ENCODE measurements at places on chromosomes 2 and 18.

- no peak for DNase-seq
These were observed 184.4 kb upstream of the DOK6 start for GRCh38 chr18:69216321-69216720.

DNA sequence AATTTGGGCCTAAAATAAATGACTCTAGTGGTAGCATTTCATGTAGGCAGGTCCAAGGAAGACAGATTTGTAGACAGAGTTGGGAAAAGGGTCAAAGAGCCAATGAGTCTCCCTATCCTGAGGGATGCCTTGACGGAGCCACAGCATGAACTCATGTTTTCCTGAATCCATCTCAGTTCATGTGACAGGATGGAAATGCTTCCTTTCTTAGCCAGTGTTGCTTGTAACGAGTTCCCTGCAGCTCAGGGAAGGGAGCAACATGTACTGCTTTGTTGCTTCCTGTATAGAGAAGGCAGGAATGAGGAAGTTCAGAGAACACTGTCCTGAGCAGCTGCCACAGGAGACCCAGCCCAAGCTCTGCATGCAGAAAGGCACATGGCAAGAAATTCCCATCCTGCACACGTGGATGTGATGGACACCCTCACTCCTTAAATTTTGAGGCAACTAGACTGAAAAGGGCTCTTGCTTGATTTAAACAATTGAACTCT lies 27.9 kb downstream of the TMEM17 start:
- DNase-seq, result no peak

DNA sequence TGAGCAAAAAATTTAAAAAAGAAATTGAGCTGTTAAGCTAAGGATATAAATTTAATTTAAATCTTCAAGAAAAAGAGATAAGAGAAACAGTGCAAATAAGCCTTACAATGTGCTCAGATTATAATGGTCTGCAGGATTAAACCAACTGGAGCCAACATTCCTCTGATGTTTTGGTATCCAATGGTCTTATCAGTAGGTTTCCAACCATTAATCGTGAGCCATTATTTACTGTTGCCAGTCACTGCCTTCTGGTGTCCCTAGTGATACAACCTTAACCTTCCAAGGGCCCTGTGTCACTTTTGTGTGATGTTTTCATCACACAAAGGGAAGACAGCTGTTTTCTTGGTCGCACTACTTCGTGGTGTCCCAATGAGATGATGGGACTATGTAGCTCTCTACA lies 134.5 kb upstream of the CTAGE1 start:
- no peak for DNase-seq

GRCh38 chr2:162934191-162934590 lies 95.6 kb upstream of the KCNH7 start:
- DNase-seq, result no peak

GRCh38 chr2:51553476-51553875 lies 521.5 kb upstream of the NRXN1 start:
- DNase-seq, result no peak

- no peak for DNase-seq
These were observed 197.7 kb downstream of the NAPG start for GRCh38 chr18:10723496-10723895.

DNA sequence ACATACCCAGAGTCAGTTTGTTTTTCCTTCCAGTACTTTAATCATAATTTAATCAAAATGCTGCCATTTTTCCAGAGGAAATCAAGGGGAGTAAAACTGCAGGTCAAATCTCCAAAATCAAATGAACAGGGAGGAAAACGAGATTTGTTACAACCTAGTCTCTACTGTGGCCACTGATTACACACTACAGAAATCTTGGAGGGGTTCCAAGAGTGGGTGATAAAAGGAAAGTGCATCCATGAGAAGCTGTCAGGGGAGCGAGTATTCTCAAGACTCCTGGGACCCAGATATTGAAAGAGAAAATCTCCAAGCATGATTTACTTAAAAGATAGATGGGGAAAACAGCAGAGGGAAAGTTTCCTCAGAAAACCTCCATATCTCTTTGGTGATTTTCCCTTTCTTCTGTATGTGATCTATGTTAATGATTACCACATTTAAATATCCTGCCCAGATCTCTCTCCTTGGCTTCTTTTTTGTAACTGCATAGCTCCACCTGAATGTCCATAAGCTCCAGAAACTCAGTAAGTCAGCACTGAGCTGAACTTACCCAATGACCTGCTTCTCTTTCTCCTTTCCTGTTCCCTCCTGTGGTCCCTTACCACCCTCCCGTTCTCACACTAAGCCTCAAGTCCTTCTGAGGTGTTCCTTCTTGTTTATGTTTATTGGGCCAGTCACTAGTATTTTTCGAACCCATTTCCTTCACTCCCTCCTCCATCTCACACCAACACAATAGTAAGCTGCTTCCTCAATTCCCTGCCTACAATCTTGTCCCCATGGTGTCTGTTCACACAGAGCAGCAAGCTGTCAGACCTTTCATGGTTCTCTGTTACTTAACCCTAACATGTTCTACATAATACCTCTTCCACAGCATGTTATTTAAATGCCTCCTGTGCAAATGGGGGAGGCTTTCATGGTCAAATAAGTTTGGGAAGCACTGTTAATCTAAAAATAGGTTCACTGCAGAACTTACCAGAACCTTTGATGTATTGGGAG lies 73.9 kb upstream of the TWSG1 start:
- DNase-seq, result no peak

GRCh38 chr2:68375582-68375981 lies 10.5 kb downstream of the PLEK start:
- DNase-seq, result no peak

DNA sequence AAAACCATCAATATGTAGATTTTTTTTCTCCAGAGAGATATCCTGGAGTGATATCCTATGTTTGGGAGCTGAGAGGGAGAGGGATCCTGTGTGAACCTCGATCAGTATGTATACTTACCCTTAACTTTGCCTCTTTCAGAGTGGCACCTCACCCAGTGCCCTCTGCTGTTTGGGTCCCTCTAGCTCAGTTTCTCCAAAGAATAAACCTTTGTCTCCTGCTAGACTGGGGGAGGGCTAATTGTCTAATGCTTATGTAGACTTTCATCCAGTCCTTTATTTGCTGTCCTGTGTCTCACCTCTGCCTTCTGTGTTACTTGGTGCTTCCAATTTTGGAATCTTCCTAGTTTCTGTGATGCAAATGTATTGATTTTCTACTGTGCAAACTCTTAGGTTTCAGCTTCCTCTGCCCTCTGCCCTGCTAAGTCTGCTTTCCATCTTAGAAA lies 48.4 kb downstream of the MTX2 start:
- DNase-seq, result no peak

DNA sequence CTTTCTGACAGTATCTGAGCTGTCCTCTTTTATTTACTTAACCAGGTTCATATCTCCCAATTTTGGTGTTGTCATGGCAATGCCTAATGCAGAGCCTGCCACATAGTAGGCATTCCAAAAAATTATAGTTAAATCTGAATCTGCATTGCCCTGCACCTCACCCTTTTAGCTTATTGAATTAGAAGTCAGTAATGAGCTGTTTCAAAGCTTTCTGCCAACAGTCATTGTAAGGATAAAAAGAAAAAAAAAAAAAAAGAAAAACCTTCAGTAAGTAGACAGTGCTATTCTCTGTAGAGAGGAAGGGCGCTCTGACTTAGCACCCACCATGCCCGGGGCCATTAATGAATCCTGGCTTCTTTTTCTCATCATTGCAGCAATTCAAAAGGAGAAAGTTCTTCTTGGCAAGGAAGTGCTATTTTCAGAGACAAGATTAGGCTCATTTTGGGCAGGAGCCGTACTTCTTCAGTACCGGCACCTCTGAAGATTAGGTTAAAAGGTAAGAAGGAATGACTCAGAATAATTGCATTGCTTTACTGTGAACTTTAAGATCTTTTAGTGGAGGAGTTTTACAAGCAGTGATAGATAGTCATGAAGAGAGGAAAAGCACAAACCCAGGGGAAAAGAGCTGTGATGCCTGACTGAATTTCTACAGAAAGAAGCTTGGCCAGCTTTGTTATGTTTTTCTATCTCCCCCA lies 2041.2 kb upstream of the PIK3C3 start:
- DNase-seq, result no peak

GRCh38 chr18:74289137-74289536 lies 2.6 kb downstream of the CYB5A start:
- DNase-seq, result no peak

- DNase-seq, result no peak
These were observed 217.2 kb downstream of the DOK6 start for GRCh38 chr18:69617888-69618287.

- DNase-seq, result no peak
These were observed 4.5 kb upstream of the MAL start for GRCh38 chr2:95021023-95021416.

DNA sequence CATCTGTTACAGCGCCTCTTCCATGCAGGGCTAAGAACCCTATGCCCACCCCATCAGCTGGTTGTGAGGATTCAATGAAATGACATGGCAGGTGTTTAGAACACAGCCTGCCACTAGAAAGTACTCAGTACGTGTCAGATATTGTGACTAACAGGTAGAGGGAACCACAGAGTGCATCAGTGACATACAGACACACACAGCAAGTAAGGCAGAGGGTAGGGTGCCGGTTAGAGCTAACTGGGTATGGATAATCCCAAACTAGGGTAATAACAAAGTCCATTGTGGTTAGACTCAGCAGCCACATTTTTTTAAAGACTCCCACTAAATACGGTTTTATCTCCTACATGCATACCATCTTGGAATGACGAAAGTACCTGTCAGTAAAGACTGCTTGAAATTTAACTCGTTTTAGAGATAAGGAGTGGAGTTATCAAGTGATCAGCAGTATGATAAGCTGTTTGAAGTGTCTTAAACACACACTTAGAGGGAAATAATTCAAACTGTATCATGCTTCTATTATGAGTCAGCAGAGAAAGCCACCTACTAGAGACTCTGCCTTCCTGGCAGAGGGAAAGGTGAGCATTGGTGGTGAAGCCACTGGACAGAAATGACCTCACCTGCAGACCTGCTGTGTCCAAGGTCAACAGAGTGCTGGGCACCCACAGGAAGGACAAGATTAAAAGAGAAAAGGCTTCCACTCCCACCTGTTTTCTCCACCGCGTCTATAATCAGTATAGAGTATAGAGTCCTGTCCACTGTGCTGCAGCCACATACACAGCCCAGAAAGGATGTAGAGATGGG lies 20.6 kb downstream of the MPPE1 start:
- no peak for DNase-seq

DNA sequence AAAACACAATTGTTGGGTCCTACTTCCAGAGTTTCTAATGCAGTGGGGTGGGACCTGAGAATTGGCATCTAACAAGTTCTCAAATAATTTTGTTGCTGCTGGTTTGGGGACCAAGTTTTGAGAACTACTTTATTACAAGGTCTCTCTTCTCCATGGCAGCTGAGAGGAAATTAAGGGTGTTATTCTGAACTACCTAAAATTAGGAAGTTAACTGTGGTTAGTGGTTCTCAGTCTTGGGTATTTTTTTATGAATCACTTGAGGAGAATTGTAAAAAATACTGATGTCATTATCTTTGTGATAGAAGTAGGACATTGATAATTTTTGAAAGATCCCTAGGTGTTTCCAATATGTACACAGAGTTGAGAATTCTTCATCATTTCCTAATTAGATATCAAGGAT lies 210.2 kb downstream of the MC4R start:
- no peak for DNase-seq

- no peak for DNase-seq
These were observed 602.9 kb downstream of the ARHGAP15 start for GRCh38 chr2:143732076-143732475.

- no peak for DNase-seq
These were observed 846.4 kb downstream of the DCDC2C start for GRCh38 chr2:4549666-4550210.

- no peak for DNase-seq
These were observed 61.1 kb upstream of the TNP1 start for GRCh38 chr2:216920937-216921456.

DNA sequence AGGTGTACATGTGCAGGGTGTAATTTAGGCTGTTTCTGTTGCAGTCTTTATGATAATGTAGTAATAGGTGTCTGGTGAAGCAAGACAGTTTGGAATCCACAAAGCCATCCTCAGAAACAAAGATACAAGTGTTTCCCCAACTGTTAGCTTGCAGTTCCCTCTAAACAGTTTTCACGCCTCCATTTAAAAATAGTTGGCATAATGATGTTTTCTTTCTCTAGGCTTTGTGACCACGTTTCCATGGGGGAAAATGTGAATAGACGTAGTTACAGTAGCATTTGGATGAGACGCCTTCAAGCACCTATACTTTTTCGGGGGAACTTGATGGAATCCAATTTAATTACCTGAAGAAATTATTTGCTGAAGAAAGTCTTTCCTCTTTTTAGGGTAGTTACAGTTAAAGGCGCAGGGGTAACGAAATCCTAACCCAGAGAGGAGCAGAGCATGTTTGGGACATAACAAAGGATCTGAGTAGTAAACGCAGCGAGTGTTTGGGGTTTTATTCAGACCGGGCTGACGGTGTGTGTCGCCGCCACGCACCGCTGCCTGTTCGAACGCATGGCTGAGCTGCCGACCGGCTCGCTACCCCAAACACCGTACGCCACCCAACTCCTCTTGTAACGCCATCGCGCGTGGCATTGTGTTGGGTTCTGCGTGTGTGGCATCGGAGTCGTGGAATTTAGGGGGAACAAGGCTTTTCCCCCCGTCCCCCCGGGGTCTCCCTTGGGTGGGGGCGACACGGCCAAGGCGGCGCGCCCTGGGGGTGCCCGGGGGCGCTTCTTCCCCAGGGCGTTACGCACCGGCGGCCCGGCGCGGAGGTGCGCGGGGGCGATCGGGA lies 681 bp upstream of the NRP2 start:
- DNase-seq, result no peak

DNA sequence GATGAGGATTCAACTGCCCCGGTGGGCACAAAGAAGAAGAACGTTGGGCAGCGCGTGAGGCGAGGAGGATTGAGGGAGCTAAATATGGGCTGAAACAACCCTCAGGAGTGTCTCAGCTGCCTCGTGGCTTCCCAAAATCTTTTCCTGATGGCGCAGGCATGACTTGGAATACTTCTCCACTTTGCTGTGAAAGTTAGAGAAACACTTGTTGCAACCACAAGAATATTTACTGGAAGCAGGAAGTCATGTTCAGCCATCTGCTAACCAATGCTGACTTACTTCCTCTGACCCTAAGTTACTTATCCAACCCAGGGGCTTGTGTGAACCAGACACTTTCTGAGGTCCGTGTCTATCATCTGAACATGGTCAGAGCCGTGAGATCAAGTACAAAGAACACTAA lies 148.8 kb downstream of the ARL4C start:
- no peak for DNase-seq

GRCh38 chr2:85131116-85131515 lies 2.1 kb upstream of the TCF7L1 start:
- DNase-seq, result no peak

- DNase-seq, result no peak
These were observed 24.3 kb upstream of the VIT start for GRCh38 chr2:36672199-36672598.

GRCh38 chr2:105399207-105399861 lies 483 bp upstream of the FHL2 start:
- DNase-seq, result no peak

GRCh38 chr18:45266023-45266422 lies 349.3 kb upstream of the SLC14A2 start:
- no peak for DNase-seq
